Nephron progenitor cell (in vitro differentiated cells): ENCODE measurements at places on chromosomes 3 and 15.

DNA sequence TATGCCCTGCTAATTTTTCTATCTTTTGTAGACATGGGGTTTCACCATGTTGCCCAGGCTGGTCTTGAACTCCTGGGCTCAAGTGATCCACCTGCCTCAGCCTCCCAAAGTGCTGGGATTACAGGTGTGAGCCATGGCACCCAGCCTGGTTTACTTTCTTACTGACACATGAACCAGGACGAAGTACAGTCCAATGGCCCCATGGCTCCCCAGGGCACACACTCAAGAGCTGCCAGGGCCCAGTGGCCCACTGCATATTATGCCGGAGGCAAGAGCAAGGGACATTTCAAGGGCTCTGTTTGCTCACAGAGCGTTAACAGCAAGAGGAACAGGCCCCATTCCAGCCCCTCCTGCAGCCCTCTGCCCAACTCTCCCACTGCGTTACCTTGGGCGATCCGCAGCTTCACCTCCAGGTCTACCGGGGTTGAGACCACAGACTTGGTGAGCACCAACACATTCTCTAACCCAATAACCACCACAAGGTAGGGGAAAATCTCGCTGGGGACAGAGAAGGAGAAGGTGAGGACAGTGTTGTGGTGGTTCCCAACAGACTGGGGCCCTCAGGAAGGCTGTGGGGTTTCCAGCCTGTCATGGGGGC, 42.8 kb downstream of the PTPN23 start:
- H3K4me1 ChIP-seq, result peaks cover 5% of the 10 kb centered on the region
- peaks cover 14% of the 10 kb centered on the region for H3K36me3 ChIP-seq
- no peak overlapping the region for H3K4me3 ChIP-seq

GRCh38 chr3:127226946-127227842, 34.3 kb downstream of the PRR23E start:
- H3K4me3 ChIP-seq, result peak overlapping the region; percentile 59
- peaks cover 25% of the 10 kb centered on the region for H3K27me3 ChIP-seq
- peak overlapping the region; percentile 82 for H3K27ac ChIP-seq
- peaks cover 16% of the 10 kb centered on the region for H3K36me3 ChIP-seq
- DNase-seq, result peak; percentile 77

DNA sequence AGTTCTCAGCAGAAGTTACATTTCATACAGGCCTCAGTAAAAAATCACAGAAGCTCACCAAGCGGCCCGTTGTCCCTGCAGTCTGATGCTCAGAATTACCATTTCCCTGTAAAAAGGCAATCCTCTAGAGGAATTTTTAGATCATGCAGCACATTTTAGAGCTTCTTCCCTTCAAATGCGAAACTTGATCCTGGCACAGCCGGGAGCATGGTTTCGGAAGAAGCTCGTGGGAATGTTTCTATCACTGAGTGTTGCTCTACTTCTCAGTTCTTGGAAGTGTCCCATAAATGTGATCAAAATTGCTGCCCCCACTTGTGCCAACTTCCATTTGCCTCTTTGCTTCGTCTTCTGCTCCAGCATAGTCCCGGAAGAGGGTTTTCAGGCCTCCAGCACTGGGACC, 3.8 kb upstream of the H1-8 start:
- no peak for DNase-seq
- peaks cover 16% of the 10 kb centered on the region for H3K27me3 ChIP-seq
- H3K27ac ChIP-seq, result no peak overlapping the region
- no peaks in the 10 kb centered on the region for H3K36me3 ChIP-seq

GRCh38 chr3:128603811-128604775, 46.5 kb downstream of the RPN1 start:
- H3K27ac ChIP-seq, result no peak overlapping the region
- H3K27me3 ChIP-seq, result peaks cover 21% of the 10 kb centered on the region
- no peaks in the 10 kb centered on the region for H3K4me1 ChIP-seq
- no peaks in the 10 kb centered on the region for H3K36me3 ChIP-seq

DNA sequence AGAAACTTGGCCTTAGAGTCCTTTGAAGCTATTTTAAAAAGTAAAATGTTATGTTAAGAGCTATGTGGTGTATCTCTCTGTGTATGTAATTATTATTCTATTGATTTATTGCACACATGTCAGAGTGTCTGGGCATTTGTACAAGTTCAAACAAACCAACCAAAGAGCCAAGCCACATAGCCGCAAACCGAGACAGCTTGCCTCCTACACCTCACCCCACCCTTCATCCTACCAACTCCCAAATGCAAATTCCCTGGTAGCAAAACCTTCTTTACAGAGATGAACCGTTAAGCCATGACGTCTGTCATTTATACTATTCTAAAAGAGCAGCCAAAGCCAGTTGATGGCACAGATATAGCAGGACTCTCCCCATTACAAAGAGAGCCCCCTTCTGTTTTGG, 332.3 kb downstream of the ERC2 start:
- no peak for DNase-seq
- H3K4me3 ChIP-seq, result no peak overlapping the region
- H3K4me1 ChIP-seq, result peaks cover 16% of the 10 kb centered on the region

DNA sequence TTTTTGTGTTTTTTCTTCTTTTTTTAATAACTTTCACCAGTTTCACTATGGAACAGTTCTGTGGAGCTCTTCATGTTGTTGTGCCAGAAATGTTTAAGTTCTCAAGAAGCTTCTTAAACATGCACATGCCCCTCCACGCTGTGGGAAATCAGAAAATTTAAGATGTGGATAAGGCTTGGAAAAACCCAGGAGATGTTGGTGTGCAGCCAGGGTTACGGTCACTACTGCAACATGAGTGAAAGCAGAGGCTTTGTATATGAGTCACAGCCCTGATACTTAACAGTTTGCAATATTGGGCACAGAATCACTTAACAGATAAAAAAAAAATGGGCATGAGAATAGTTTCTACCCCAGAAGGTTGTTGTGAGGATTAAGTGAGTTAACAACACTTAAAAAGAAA, 399.9 kb downstream of the LRTM1 start:
- H3K4me3 ChIP-seq, result no peak overlapping the region
- H3K27ac ChIP-seq, result no peak overlapping the region
- peaks cover 11% of the 10 kb centered on the region for H3K36me3 ChIP-seq
- peaks cover 9% of the 10 kb centered on the region for H3K27me3 ChIP-seq
